Stimulated activated naive CD4-positive, alpha-beta T cell treated with Interleukin-2 at 50 U/mL for 16 hours (primary cell): ENCODE measurements at places on chromosomes 2 and 18.

- no peak for DNase-seq
Observed at GRCh38 chr2:170161516-170162270, 16.3 kb upstream of the MYO3B start.

GRCh38 chr18:4400911-4401310 lies 54.2 kb downstream of the DLGAP1 start:
- no peak for DNase-seq

- no peak for DNase-seq
Observed at GRCh38 chr2:68411397-68412126, 46.5 kb downstream of the PLEK start.

GRCh38 chr18:31617031-31617717 lies 25.5 kb downstream of the TTR start:
- DNase-seq: no peak

GRCh38 chr2:172342078-172342477 lies 85.3 kb upstream of the ITGA6 start:
- DNase-seq: no peak

DNA sequence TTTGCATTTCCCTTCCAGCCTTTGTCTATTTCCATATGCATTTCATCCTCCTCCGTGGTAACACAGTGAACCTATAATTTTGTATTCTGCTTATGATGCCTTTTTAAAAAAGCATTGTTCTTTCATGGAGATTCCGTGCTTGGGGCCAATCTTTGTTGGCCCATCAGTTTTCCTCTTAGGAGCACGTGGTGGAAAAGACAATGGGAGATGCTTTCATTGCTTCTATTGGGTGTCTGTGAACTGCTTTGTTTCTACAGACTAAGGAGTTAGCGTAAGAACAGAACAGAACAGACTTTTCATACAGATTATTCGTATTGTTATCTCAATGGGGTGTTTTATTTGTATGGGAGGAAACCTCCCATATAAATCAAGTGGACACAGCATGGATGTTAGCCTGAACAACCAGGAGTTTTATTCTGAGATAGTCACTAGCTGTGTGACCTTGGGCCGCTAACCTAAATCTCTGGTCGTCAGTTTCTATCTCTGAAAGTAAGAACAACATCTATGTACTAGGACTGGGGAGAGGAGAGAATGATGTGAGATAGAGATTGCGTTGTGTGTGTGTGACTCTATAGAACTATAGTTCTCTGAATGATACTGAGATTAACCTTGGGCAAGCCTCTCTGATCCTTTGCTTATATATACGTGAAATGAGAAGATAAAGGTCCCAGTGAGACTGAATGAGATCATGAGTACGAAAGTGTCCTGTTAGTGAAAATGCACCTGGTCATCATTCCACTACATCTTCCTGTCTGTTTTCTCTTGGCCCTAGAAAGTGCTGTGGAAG lies 22.9 kb upstream of the YWHAQ start:
- DNase-seq: no peak

DNA sequence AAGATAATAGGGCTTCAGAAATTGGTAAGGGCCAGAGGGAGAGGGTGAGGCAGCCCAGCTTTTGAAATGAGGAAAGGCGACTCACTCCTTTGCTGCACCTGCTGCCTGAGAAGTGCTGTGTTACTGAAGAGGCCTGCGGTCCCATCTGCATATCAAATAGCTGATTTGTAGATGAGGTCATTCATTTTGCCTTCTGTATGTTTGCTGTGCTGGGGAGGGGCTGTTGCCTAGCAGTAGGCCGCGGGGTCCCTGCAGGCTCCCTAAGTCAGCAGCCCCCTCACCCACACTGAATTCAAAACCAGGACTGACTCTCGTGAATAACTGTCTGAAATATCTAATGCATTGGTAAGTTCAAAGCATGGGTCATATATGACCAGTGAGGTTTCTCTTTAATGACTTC lies 377.2 kb downstream of the SOX11 start:
- DNase-seq: no peak

GRCh38 chr2:221068123-221068522 lies 504.0 kb downstream of the EPHA4 start:
- DNase-seq: no peak

- no peak for DNase-seq
Observed at GRCh38 chr2:10435820-10436204, 12.3 kb downstream of the ODC1 start.

GRCh38 chr2:106223347-106223746 lies 29.2 kb upstream of the UXS1 start:
- no peak for DNase-seq

- no peak for DNase-seq
Observed at GRCh38 chr2:191019376-191019775, 5.4 kb upstream of the STAT1 start.
